Astrocyte (in vitro differentiated cells and primary cell): ENCODE measurements at places on chromosomes 12 and 14.

GRCh38 chr14:94132285-94132887, 3.0 kb upstream of the IFI27L2 start:
- peak; percentile 25 for DNase-seq

- no peak for DNase-seq
Measured at GRCh38 chr12:117468016-117468415, 106.6 kb upstream of the NOS1 start.

DNA sequence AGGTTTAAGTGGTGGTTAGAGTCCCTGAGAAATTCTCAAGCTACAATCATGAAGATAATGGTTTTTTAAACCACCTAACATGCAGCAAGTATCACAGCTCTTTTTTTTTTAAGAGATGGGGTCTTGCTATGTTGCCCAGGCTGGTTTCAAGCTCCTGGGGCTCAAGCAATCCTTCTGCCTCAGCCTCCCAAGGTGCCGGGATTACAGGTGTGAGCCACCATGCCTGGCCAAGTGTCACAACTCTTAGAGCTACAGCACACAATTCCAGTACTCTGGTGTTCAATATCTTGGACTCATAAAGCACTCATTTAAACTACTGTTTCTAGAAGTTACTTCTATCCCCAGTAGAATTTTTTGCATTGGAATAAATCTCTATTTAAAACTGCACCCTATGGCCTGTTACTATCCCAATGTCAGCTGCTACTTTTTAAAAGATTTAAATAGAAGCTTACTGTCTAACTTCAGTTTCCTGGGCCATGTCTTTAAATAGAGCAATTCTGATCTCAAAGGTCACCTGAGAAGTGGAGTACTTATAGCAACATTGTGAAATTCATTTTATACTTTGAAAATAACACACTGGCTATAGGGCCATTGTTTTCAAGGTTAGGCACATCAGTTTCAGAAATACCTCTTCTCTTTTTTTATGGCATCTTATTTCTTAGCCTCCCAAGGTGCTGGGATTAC, 10.3 kb downstream of the LYSET start:
- no peak for DNase-seq

- no peak for DNase-seq
Measured at GRCh38 chr12:13979772-13980378, 1.5 kb downstream of the GRIN2B start.

GRCh38 chr12:57625261-57626032, 7.6 kb downstream of the B4GALNT1 start:
- no peak for DNase-seq

GRCh38 chr12:124771462-124772288, 92.0 kb downstream of the SCARB1 start:
- DNase-seq, result peak; percentile 18

GRCh38 chr12:69837191-69837590, 12.2 kb downstream of the MYRFL start:
- no peak for DNase-seq
